ENCODE measurements at places on chromosomes 7 and 10.

DNA sequence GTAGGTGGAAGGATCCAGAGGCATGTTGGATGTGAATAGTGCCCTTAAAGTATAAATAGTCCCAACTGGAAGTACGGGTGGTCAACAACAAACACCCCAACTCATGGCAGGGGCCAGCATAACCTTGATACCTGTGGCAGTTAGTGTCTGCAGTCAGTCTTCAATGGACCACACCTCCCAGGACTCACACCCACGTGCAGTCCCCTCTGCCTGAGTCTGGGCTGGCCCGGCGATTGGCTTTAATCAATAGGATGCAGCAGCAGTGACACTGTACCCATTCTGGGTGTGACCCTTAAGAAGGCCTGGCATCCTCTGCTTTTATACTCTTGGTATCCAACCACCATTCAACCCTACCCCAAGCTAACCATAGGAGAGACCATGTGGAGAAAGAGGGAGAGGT lies 18.6 kb downstream of the DRGX start:
- DNase-seq = no peak

DNA sequence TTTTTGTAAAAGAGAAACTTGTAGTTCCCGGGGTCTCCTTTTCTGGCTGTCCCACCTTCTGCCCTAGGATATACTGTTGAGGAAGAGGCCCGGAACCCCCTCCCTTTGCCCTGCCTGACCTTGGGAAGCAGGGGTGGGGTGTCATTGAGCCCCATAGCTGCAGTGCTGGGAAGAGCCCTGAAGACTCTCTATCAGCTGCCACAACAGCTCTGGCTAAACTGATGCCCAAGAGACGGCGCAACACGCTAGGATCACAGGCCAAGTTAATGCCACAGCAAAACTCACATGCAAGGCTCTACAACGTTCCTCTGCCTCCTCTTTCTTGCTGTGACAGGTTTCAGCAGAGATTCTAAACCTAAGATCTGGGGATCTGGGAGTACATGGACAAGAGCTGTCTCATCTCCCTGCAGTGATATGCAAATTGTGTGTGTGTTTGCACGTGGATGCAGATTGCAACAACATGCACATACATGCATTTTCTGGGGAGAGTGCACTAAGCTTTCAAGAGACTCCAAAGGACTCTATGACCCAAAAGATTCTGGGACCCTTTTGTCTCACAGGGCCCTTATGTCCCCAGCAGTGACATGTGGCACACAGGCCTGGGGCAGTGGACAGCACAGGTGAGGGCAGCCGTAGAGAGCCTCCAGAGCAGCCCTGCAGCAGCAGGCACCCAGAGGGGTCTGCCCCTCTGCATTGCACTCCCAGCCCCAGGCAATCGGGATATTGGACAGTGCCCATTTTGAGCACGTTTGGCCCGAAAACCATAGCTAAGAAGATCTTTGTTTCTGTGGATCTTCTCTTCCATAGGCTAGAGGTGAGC lies 2.5 kb downstream of the RASSF4 start:
- no peak for DNase-seq

DNA sequence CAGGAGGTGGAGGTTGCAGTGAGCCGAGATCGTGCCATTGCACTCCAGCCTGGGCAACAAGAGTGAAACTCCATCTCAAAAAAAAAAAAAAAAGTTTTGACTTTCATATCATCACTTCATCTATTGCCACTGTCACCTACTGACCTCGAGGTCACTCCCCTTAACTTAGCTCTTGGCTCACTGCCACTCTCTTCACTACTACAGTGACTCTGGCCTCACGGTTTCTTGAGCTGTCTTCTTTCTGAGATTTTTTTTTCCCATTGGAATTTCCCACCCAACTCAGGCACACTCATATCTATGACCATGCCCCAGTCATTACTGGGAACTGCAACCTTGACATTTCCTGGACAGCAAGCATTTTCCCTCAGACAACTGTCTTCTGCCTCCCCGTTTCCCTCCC lies 42.6 kb upstream of the C7orf33 start:
- no peak for DNase-seq

DNA sequence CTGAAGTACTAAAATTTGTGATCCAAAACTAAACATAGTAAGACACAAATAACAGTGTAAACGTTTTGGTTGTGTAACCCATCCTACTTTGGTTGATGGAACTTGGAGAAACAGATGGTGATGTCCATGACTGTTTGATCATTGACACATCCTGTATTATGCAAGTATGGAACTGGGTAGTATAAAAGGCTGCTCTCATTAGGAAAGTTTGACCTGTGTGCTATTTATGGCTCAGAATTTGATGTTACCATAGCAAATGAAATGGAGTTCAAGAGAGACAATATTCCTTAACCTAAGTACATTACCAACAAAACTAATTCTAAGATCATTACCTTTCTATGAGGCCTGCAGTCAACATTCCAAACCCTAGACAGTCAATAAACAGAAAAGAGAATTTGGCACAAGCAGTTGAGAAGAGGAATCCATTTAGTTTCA lies 39.9 kb downstream of the DKK1 start:
- no peak for DNase-seq

- no peak for DNase-seq
Measured at GRCh38 chr7:16062269-16062668, 359.1 kb downstream of the CRPPA start.

DNA sequence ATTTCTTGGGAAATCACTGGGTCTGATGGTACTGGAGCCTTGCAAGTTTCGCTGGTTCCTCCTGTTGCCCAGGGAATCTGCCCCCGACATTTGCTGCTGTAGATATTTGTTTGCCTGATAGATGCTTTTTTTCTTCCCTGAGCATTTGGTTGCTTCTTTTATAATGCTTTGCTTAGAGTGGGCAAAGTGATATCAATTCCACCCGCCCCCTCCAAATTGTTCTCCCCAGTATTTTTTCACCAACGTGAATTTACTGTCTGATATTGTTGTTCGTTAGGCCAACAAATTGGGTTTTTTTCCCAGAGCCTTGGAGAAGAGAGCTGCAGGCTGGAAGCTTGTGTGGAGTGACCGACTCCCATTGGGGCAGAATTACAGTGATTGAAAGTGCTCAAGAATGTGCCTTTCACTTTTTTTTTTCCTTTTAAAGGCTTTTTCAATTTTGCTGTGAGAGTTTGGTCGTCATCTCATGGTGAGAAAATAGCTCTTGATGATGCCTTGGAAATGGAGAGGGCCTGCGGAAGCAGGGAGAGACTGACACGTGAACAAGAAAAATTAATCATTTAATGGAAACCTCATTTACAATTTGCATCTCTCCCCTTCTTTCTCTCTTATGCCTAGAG lies 2.5 kb downstream of the GRK5 start:
- DNase-seq = no peak

DNA sequence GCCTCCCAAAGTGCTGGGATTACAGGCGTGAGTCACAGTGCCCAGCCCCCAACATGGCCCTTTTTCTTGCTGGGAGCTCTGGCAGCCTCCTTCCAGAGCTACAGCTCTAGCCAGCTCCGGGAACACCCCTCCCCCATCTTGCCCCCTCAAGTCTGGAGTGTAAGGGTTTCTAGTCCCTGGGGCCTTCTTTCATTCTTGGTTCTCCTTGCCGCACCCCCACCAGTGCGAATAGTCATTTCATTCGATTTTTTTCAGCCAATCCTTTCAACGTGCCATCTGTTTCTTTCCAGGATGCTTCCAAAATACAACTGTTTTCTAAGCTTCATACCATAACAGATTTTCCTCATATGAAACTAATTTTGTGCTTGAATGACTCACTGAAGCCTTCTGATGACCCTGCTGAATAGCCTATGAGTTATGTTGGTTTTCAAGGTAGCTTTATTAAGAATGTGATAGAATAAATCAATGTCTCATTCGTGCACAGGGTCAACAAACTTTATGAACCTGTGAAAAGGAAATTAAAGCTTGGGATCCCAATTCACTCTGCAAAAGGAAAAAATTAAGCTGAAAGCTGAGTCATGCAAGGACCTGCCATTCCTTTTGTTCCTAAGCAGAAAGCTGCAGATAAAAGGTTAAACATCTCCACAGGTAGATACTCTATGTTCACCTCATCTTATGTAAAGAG lies 38.6 kb downstream of the CDC14C start:
- DNase-seq = peak; percentile 47

Data from NT2/D1 (cell line).